ENCODE measurements at places on chromosomes 7 and 10.

DNA sequence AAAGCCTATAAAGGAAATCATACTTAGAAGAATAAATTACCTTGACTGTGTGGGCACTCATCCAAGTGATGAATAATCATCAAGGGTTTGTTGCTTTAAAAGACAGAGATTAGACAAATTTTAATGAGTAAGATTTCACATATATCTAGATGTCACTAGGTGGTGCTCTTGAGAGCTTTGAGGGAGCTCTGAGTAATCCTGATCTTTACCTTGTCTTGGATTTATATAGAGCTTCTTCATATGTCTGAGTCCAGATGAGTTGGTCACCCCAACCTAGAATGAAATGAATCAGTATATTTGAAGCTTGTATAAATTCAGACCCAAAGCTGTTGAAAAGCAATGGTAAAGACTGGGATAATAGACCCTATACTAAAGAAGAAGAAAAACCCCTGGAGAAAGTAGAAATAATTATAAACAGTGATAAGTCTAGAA is 3.7 kb downstream of the AGR2 start:
- DNase-seq, result peak; percentile 61

DNA sequence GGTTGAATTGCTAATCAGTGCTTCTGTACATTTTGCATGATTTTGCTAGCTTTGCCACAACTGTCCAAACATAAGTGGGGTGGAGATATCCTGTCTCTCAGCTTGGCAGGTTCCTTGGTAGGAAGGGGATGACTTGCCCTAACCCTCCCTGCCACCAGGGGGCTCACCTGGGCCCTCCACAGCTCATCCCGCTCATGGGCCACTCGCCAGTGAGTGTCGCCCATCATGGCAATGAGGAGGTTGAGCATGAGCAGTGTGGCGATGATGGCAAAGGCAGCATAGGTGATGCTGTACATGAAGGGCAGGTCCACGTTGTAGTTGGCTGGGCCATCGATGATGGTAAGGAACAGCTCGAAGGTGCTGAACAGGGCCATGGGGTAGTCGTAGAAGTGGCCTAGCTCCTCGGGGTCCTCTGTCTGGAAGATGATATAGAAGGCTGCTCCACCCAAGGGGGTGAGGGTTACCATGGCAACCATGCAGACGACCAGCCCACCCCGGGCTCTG is 12.2 kb downstream of the TRPV6 start:
- no peak for DNase-seq

- DNase-seq, result no peak
Measured at GRCh38 chr7:134186027-134186426, 58.9 kb downstream of the LRGUK start.

- DNase-seq, result peak; percentile 27
Measured at GRCh38 chr7:20190560-20191390, 26.4 kb downstream of the MACC1 start.

DNA sequence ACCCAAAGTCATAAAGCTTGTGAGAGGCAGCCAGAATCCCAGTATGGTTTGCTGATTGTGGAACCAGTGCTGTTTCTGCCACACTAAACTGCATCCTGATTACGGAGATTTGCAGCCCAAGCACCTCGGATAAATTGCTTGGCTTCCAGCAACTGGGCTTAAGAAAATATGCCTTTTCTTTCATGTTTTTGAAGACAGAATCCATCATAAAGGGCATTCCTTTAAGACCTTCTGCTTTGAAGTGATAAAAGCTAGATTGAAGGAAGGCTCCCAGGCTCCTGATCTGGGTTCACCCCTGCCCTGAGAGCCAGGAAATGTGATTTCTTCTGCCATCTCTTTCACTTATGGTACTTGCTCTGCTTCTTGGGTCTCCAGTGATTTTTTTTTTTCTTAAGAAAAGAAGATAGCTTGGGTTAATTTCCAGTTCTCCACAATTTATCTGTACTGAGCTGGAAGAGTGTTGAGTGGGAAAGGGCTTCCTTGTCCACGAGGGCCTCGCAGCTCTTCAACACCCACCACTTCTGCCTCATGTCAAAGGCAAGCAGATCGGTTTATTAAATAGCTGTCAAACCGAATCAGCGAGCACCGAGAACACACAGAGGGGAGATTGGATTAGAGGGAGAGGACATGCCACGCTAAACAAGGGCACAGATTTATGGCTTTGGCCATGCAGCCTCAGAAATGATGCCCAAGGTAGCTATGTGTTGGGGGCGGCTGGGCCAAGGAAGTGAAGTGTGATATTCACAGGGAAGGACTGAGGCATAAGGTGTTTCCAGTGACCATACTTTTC is 94.9 kb upstream of the TBX20 start:
- DNase-seq, result no peak

- no peak for DNase-seq
Measured at GRCh38 chr10:129699722-129700340, 232.8 kb downstream of the MGMT start.
